ENCODE measurements at places on chromosomes 2 and 18.

DNA sequence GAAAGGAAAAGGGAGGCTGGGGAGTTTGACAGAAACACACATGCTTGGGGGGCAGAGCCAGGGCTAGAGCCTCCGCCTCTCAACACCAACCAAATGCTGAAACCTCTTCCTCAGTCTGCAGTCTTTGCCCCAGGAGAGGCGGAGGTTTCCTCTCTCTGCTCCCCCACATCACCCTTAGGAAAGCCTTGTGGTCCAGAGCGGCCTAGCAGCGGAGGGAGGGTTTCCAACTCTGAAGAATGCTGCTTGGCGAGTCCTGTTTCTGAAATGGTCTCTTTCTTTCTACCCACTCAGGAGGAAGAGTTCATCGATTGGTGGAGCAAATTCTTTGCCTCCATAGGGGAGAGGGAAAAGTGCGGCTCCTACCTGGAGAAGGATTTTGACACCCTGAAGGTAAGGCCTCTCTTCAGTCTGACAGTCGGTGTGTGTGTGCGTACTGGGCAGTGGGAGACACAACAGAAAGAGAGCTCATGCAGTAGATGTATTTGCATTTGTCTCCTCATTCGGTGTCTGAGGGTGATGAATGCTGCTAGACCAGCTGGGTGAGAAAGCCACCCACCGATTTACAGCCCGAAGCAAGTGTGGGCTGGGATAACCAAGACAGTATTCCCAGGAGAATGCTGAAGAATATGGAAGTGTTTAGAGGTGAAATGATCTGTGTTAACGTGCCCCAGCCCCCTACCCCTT, 190.5 kb downstream of the DYSF start:
- no peak for DNase-seq

DNA sequence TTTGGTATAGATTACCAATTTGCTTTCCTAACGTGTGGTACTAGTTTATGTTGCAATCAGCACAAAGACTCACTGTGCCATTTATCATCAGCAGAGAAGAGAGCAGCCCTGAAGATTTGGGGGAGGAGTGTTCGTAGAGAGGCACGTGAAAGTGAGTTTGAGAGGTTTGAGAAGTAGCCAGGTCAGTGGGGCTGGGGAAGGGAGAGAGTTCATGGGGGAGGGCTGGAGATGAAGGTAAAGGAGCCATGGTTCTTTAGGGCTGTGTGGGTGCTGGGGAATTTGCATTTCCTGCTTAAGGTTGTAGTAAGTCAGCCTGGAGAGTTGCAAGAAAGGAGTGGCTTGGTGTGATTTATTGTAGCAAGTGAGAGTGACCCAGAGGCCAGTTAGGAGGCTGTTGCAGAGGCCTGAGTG, 172.1 kb downstream of the NEDD4L start:
- no peak for DNase-seq

DNA sequence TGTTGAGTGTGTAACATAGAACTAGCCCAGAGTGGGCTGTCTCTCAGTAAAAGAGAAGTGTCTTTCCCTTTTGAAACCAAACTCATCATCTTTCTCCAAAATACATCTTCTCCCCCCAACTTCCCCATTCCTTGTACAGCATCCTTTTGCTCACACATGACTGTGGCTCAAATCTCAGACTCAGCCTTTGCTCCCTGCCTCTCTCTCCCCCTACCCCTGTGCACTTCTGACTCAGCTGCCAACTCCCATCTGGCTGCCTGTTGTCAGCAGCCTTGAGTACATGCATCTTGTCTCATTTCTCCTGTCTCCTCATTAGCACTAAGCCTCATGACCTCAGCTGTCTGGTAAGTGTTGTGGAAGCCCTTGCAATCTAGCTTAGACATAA, 18.1 kb upstream of the MGAT4A start:
- DNase-seq, result no peak

GRCh38 chr2:41540272-41540998, 507.4 kb upstream of the PKDCC start:
- DNase-seq, result no peak

DNA sequence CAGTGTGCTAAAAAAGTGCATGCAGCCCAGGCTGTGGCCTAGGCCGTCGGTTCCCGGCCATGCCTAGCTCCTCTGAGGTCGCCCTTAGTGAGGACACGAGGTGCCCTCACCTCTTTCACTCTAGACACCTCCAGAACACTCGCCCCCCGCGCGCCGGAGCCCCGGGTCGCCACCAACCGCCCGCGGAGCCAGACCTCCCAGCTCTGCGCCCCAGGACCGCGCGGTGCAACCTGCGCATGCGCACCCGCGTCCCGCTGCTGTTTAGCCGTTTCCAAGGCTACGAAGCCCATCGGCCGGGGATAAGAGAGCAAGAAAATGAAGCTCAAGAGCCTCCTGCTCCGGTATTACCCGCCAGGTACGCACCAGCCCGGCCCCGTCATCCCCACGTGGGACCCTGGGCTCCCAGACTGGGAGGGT, at the start of gene DAW1:
DAW1 (plus strand) TSS at position 257 of the 417 bp plus-strand sequence; CDS start at position 316, 59 bp downstream.
- DNase-seq, result no peak

- DNase-seq, result no peak
Measured at GRCh38 chr2:50720697-50721315, 311.1 kb downstream of the NRXN1 start.

DNA sequence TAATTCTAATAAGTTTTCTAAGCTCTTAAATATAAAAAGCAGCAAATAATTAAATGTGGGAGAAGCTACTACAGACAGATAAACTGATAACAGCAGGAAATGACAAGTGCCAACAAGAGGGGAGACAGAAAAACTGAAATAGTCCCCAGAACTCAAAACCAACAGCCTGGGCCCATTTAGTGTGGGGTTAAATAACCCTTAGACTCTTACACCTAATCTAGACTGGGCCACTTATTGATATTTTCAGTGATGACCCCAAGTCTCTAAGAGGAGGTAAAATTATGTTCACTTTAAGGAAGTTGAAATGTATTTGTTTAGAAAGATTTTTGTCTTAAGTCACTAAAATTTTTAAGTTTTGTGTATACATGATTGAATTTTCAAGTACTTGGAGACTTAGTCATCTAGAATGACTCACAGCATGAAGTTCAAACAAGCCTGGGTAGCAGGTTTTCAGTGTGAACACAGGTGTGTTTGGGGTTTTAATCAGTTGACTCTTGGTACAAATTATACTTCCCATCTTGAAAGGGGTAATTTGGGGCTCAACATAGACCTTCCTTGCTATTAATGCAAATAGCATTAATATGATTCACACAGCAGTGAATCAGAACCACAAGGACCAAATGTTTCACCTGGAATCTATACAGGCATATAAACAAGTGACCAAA, 54.9 kb upstream of the MYO3B start:
- peak; percentile 18 for DNase-seq

GRCh38 chr2:203021991-203022390, 7.3 kb downstream of the NBEAL1 start:
- no peak for DNase-seq

GRCh38 chr18:28153485-28154065, 23.4 kb downstream of the CDH2 start:
- DNase-seq, result no peak

DNA sequence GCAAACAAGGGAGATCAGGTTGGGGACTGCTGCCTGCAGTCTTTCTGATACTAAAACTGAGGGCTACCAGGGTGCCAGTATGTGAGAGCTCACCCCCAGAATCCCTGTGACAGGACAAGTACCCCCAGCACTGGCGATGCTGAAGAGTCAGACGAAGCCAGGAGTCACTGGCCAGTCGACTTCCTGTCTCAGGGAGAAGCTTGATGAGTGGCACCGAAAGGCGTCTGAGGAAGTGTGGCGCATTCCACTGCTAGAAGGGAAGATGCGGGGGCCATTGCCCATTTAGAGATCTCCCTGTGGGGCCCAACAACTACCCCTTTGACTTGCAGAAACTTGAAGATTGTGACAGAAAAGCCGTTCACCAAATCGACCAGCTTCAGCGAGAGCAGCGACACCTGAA, 22.0 kb downstream of the MXD1 start:
- DNase-seq, result no peak

GRCh38 chr18:58727776-58728500, 56.7 kb downstream of the MALT1 start:
- no peak for DNase-seq

- DNase-seq, result no peak
Measured at GRCh38 chr2:233982421-233983121, 65.4 kb downstream of the TRPM8 start.

- no peak for DNase-seq
Measured at GRCh38 chr2:120884472-120885290, 149.0 kb downstream of the GLI2 start.

- no peak for DNase-seq
Measured at GRCh38 chr2:120957905-120958304, 222.2 kb downstream of the GLI2 start.

- DNase-seq, result no peak
Measured at GRCh38 chr2:126719191-126719832, 63.4 kb downstream of the GYPC start.

GRCh38 chr2:201999279-201999678, 34.4 kb upstream of the FZD7 start:
- DNase-seq, result no peak

GRCh38 chr2:152115952-152116351, 17.1 kb upstream of the CACNB4 start:
- no peak for DNase-seq

DNA sequence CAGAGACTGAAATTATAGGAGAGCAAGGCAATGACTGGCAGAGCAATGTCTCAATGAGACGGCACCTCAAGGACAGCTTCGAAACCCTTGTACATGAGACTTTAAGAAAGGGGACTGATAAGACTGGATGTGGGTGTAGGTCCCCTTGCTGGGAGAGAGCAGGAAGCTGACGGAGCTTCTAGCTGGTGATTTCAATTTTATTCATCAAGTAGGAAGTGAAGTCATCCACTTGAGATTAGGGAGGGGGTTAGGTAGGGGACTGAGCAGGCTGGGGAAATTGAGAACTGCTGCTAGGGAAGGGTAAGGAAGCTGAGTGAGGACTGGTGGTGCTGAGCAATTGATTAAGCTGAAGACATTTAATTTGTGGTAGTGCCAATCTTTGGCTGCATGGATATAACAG, 99.5 kb upstream of the ITGB6 start:
- DNase-seq, result no peak

DNA sequence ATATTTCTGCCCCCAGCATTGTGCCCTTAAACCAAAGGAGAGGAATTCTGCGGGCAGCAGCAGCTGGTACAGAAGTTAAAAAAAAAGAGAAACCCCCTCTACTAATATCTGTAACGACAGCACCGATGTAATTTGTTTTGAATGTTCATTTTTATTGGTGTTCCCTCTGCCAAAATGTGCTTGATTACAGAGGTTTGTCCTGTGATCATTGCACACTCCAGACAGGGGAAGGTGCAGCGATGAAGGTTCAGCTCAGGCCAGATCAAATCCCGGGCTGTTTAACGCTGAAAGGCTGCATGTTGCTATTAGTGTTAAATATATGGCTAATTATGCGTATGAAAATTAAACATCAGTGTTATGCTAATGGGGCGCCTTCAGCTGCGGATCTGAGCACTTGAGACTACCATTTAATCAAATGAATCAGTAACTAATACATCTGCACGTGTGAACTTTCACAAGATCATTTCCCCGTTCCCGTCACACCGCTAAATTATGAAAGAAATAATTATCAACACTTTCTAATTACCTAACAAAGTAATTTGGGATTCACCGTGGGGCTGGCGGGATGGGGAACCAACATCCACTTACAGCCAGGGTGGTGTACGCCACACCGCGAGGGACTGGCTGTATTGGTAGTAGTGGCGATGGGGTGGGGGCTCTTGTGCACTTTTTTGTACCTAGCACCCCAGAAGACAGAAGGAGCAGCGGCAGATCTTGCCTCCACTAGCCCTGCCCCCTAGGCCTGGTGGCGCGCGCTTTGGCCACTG, 1.5 kb upstream of the DLX1 start:
- DNase-seq, result no peak

GRCh38 chr18:73688851-73689711, 458.6 kb downstream of the FBXO15 start:
- no peak for DNase-seq

DNA sequence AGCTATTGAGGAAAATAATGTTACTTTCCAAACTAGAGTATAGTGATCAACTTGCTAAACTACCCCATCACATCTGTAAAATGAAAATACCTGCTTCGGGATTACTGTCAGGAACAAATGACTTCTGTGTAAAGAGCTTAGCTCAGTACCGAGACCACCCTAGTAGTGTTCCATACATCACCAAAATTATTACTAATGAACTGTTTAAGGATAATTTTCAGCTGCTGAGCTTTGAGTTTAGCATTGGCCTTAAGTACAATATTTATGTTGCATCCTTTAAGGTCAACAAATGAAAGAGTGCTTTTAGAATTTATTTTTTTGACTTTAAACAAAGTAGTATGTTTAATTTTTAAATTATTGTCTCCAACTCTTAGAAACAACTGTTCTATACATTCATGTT, 144.1 kb downstream of the LCLAT1 start:
- no peak for DNase-seq

All from Panc1 (cell line).